HT-29 (cell line): ENCODE measurements at places on chromosomes 16 and 17.

DNA sequence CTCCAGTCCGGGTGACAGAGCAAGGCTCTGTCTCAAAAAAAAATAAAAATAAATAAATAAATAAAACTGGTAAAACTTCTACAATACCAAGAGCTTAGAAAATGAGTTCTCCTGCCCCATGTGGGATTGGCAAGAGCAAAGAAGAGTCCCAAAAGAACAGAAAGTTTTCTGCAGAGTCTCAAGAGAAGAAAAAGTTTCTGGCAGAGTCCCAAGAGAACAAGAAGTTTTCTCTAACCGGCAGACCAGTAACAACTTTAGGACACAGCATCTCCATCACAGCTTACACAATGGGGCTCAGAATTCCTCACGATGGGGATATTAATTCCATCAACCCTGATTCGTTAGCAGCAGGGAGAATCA is 1.1 kb downstream of the SLC39A11 start:
- no peak for DNase-seq

GRCh38 chr16:89044418-89045180 is 49.1 kb upstream of the ACSF3 start:
- no peak for DNase-seq

GRCh38 chr17:1365445-1366039 is 34.5 kb downstream of the YWHAE start:
- peak; percentile 75 for DNase-seq

DNA sequence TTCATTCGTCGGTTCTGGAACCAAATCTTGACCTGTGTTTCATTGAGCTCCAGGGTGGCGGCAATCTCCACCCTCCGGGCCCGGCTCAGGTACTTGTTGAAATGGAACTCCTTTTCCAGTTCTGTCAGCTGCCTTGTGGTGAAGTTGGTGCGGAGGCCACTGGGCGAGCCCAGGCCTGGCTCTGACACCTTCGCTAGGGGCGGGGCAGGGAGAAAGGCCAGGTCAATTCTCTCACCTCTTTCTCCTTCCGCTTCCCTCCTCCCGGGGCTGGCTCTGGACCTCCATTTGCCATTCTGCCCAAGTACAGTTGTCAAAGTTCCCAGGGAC is 1.2 kb downstream of the HOXB1 start:
- DNase-seq = no peak

DNA sequence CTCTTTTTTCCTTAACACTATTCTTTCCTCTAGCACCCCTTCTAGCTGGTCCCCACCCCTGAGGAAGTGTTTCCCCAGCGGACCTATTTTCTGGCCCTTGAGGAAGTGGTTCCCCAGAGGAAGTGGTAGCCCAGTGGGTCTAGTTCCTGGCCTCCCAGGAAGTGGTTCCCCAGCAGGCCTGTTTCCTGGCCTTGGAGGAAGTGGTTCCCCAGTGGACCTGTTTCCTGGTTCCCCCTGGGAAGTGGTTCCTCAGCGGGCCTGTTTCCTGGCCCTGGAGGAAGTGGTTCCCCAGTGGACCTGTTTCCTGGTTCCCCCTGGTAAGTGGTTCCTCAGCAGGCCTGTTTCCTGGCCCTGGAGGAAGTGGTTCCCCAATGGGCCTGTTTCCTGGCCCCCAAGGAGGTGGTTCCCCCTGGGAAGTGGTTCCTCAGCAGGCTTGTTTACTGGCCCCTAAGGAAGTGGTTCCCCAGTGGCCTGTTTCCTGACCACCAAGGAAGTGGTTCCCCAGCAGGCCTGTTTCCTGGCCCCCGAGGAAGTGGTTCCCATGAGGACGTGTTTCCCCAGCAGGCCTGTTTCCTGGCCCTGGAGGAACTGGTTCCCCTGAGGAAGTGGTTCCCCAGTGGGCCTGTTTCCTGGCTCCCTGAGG is 58.3 kb downstream of the NTN1 start:
- no peak for DNase-seq

DNA sequence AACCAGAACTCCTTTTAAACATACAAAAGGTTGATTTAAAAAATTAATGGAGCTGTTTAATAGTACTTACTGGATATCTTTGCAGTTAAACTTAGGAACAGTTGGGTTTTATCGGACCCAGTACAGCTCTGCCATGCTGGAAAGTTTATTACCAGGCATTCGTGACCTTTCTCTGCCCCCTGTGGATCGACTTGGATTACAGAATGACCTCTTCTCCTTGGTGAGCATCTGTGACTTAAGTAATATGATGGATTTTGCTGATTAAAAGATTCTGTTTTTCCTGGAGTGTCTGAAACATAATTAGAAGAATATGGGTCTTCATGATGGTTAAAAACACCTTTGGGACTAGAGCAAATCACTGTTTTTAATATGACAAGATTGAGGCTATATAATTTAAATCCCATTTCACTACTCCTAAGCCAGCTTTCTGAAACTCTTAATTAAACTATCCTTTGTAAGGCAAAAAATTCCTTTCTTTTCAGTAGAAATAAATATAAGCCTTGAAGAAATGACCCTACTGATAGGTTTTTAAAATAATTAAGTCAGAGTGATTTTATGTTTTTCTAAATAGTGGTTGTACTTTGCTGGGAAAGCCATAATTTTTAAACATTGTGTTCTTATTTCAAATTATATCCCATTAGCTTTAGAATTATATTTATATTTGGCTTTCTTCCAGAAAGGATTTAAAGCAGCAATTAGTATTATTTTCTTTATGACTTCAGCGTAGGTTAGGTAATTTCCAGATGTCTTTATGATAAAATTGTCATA is 45.7 kb upstream of the KPNB1 start:
- DNase-seq = no peak

DNA sequence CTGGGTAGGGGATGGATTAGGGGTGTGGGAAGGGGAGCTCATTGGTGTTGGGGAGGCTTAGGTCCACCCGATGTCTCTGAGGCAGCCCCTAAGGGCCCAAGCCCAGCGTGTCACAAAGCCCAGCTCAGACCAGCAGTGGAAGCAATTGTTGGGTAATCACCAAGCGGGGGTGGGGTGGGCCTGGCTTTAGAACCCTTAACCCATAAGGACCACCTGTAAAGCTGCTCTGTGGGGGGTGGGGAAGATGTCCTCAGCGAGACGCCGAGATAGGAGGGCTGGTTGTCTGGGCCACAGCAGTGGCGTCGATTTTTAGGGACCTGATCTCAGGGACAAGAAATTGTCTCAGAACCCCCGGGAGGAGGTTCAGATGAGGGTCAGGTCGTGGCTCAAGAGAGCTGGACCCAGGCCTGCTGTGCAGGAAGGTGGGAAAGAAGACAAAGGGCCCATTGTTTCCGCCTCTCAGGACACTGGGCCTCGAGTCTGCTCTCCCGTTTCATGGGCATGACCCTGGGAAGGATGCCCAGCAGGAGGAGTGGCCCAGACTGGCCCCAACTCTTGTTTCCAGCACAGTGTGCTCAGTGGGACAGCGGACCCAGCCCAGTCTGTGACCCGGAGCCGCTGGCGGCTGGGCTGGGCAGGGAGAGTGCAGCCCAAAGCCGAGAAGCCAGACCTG is 15.9 kb downstream of the ST6GALNAC2 start:
- DNase-seq = peak; percentile 83

DNA sequence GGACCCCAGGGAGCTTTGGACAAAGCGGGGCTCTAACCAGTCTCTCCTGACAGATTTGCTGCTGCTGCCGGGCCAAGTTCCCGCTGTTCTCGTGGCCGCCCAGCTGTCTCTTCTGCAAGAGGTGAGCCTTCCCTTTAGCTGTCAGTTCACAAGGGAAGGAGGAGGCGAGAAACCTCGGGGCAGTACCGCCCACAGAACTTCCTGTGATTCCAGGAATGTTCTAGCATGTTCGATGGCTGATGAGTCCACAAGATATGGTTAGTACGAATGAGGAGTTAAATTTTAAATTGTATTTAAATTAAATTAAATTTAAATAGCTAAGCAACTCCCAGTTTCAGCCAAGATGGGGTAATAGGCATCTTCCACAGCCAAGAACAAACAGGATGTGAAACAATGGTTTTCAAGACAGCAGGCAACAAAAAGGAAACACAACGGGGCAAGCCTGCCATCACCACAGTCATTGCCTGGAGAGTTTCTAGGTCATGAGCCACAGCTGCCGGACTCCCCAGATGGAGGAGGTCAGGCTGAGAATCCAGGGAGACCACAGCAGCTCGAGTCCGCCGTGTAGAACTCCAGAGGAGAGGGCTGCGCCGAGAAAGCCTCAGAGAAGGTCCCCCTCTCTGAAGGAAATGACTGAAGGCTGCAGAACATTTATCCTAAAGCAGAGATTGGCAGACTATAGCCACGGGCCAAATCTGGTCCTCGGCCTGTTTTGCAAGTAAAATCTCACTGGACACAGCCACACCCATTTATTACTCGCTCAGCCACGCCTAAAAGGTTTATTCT is 9.5 kb upstream of the TCF25 start:
- no peak for DNase-seq

DNA sequence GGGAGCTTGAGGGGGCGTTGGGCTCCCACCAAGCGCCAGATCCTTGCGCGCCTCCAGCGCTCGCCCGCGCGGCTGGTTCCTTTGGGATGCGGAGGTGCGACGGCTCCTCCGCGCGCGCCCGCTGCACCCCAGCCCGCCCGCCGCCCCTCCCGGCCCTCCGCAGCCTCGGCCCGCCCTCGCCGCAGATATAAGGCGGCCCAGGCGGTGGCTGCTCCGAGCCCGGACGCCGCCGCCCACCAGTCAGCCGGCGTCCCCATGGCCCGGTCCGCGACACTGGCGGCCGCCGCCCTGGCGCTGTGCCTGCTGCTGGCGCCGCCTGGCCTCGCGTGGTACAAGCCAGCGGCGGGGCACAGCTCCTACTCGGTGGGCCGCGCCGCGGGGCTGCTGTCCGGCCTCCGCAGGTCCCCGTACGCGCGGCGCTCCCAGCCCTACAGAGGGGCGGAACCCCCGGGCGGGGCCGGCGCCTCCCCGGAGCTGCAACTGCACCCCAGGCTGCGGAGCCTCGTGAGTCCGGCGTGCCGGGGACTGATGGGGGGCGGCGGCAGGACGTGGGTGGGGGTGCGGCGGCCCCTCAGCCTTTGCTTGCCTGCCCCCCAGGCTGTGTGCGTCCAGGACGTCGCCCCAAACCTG is at the start of gene NPB:
NPB (plus strand) TSS at position 216 of the 630 bp plus-strand sequence; CDS start at position 256, 40 bp downstream.
- no peak for DNase-seq

DNA sequence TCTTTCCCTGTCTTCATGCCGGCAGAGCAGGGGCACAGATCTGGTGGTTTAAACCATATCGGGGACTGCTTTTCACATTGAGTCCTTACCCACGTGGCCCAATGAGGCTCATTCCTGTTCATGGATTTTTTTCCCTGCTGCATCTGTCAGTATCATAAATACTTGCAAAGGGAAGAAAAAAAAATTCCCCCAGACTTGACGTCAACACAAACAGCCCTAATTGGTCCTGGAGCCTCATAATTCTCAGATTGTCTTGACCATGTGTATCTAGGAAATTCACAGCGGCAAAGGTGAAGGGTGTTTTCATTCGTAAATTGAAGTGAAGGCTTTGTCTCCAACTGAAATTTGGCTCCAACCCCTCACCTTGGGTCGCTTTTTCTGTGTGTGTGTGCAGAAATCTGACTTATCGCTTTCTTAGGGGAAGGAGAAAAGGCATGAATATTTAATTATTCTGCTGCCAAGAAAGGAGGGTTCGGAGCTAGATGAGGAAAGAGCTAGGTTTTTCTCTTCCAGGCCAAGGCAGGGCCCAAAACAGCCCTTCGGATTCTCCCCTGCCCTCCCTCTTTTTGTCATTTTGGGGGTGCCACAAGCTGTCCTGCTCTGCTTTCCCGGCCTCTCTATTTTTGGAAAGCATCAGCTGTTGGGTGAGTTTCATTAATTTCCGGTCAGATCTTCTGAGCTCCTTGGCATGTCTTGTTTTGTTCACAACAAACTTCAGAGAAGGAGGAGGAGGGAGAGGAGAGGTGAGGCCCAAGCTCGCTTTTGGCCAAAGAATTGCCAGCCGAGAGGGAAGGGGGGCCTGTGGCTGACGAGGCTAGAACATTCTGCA is 17.8 kb upstream of the CIBAR2 start:
- DNase-seq = no peak
